ENCODE measurements at places on chromosomes 3 and 15. TPM values are rescaled to one million over a fixed set of nuclear protein-coding genes. Genes with fewer than 3 reads are reported as not detected.

IL5RA gene
- total RNA-seq, result 0.48 TPM

DNA sequence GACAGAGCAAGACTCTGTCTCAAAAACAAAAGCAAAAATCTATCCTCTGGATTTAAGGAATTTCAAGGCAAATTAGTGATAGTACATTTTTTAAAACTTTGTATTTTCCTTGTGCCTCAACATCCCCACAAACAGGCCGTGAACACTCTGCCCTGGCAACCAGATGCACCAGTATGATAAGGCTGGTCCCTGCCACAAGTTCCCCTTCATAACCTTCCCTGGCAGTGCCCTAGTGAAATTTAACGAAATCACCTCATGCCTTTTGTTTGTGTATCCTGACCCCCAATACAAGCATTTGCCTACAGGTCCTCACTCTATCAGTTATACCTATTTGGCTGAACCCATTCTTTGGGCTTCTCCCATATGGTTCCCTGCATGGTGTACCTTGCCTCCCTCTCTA is 107.4 kb upstream of the FLNB start:
- H3K4me3 ChIP-seq, result no peak overlapping the region
- no peaks in the 10 kb centered on the region for H3K36me3 ChIP-seq
- no peak overlapping the region for H3K27ac ChIP-seq
- no peak for DNase-seq

TM4SF1 gene
- total RNA-seq, result 290 TPM

- no peaks in the 10 kb centered on the region for H3K36me3 ChIP-seq
- no peaks in the 10 kb centered on the region for H3K4me1 ChIP-seq
These were observed 497 bp downstream of the PARP16 start for GRCh38 chr15:65286069-65286703.

- no peaks in the 10 kb centered on the region for H3K4me1 ChIP-seq
- H3K27me3 ChIP-seq, result no peaks in the 10 kb centered on the region
- DNase-seq, result no peak
These were observed 45.9 kb upstream of the RASA2 start for GRCh38 chr3:141440942-141441341.

- H3K36me3 ChIP-seq, result no peaks in the 10 kb centered on the region
- H3K27me3 ChIP-seq, result no peaks in the 10 kb centered on the region
- H3K27ac ChIP-seq, result peak overlapping the region; percentile 85
- DNase-seq, result no peak
These were observed 714 bp downstream of the ECT2 start for GRCh38 chr3:172751175-172751704.

GRCh38 chr3:13544951-13545651 is 3.8 kb upstream of the FBLN2 start:
- no peak overlapping the region for H3K4me3 ChIP-seq
- no peak for DNase-seq
- H3K27me3 ChIP-seq, result no peaks in the 10 kb centered on the region
- H3K4me1 ChIP-seq, result peaks cover 3% of the 10 kb centered on the region
- H3K36me3 ChIP-seq, result no peaks in the 10 kb centered on the region

TMEM42 gene
- 28.6 TPM for total RNA-seq

TXNRD3 gene
- 16.4 TPM for total RNA-seq

NAALADL2 gene
- 12.0 TPM for total RNA-seq

GRCh38 chr15:58086491-58086890 is 21.0 kb upstream of the ALDH1A2 start:
- H3K27ac ChIP-seq, result no peak overlapping the region
- H3K36me3 ChIP-seq, result no peaks in the 10 kb centered on the region
- no peaks in the 10 kb centered on the region for H3K27me3 ChIP-seq
- H3K4me1 ChIP-seq, result no peaks in the 10 kb centered on the region

- peak; percentile 76 for DNase-seq
- no peaks in the 10 kb centered on the region for H3K36me3 ChIP-seq
- H3K4me3 ChIP-seq, result no peak overlapping the region
- H3K27ac ChIP-seq, result peak overlapping the region; percentile 93
- H3K4me1 ChIP-seq, result peaks cover 17% of the 10 kb centered on the region
These were observed 10.7 kb upstream of the TRAK1 start for GRCh38 chr3:42080453-42080872.

GRCh38 chr15:94404733-94405283 is 173.4 kb downstream of the MCTP2 start:
- H3K4me3 ChIP-seq, result no peak overlapping the region
- H3K36me3 ChIP-seq, result no peaks in the 10 kb centered on the region
- no peaks in the 10 kb centered on the region for H3K27me3 ChIP-seq
- no peak for DNase-seq

DNA sequence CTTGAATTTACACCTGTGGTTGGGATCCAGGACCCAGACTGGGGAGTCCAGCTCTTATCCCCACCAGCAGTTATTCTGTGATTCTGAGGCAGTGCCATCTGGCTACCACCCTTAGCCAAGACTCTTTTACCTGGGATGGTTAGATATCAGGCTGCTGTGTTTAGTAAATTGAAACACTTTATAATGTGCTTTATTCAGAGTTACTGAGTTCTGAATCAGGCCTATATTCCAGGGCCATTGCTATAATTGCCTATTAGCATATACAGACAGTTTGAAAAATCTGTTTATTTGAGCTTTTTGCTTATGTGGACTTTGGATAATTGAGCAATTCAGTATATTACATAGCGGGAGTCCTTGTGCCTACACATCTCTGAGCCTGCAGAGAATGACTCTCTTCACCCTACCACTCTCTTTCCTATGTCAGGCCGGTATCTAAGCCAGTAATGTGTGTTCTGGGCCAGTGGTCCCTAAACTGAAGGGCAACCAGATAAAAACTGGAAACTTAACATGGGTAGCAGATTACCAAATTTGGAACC is 45.4 kb upstream of the TRAK1 start:
- H3K36me3 ChIP-seq, result no peaks in the 10 kb centered on the region
- peaks cover 4% of the 10 kb centered on the region for H3K4me1 ChIP-seq
- peak overlapping the region; percentile 22 for H3K27ac ChIP-seq
- DNase-seq, result no peak

DNA sequence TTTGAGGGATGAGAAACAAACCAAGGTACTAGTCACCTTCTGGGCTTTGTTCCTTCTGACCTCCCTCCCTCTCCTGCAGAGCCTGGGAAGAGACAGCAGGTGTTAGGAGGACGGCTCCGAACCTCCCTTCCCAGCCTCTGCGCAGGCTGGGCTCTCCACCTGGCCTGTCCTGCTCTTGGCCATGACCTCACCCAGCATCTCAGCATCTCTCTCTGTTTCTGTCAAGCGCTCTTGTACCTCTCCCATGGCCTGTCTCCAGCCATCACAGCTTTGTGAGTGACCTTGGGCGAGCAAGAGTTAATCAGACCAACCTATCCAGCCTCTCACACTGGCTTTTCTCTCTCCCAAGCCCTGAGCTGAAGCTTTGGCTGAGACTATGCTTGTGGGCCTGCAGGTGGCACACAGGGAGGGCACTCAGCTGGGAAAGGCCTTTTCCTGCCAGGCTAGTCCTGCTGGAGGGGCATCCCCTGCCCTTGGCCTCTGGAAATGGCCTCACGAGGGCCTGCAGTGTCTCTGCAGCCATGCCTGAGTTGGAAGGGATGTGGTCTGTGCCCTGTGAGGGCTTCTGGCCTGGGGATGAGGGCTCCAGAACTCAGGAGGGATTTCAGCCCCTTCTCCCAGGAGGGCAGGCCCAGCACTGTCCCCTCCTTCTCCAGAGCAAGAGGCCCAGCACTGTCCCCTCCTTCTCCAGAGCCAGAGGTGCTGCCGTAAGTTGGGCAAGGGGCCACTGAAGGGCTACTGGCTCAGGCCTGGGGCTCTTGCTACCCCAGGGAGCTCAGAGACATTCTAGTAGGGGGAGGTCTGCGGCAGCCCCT is 2.1 kb downstream of the CHST13 start:
- H3K27me3 ChIP-seq, result peaks cover 22% of the 10 kb centered on the region
- peaks cover 4% of the 10 kb centered on the region for H3K4me1 ChIP-seq
- no peak for DNase-seq
- no peak overlapping the region for H3K27ac ChIP-seq
- H3K4me3 ChIP-seq, result no peak overlapping the region
- no peaks in the 10 kb centered on the region for H3K36me3 ChIP-seq

GRCh38 chr3:43699864-43700263 is 9.1 kb downstream of the ABHD5 start:
- no peaks in the 10 kb centered on the region for H3K36me3 ChIP-seq
- no peak for DNase-seq
- H3K4me3 ChIP-seq, result no peak overlapping the region
- no peaks in the 10 kb centered on the region for H3K27me3 ChIP-seq
- H3K27ac ChIP-seq, result no peak overlapping the region

DNA sequence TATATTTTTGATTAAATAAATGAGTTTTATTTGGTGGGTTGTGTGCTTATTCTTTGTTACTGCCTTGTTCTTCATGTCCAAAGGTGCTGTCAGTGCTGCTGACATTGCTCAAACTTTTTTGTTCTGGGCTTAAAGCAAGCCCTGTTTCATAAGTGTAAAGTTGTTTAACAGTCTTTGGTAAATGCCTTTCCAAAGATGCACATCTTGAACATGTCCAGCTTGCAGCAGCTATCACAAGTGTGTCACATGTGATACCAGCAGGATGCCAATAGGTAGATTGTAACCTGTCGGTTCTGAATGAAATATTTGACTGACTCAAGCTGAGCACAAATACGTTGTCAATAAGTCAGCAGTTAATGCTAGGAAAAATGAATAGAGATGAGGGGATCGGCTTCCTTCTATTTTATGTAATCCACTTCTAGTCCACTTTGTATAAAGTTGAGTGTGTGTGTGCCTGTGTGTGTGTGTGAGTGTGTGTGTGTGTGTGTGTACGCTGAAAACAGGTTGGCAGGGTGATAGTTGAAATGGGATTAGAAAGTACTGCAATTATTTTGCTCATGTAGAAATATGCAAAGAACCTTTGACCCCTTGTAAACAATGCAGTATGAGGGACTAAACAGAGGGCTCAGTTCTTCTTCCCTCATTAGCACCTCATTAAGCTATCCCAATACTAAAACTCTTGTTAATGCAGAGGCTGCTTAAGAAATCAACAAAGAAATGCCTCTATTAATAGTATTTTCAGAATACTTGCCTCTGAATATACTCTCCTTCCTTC is 986.5 kb downstream of the TUSC7 start:
- H3K4me3 ChIP-seq, result no peak overlapping the region
- H3K27me3 ChIP-seq, result no peaks in the 10 kb centered on the region
- no peak for DNase-seq
- no peak overlapping the region for H3K27ac ChIP-seq
- no peaks in the 10 kb centered on the region for H3K4me1 ChIP-seq
- no peaks in the 10 kb centered on the region for H3K36me3 ChIP-seq

DNA sequence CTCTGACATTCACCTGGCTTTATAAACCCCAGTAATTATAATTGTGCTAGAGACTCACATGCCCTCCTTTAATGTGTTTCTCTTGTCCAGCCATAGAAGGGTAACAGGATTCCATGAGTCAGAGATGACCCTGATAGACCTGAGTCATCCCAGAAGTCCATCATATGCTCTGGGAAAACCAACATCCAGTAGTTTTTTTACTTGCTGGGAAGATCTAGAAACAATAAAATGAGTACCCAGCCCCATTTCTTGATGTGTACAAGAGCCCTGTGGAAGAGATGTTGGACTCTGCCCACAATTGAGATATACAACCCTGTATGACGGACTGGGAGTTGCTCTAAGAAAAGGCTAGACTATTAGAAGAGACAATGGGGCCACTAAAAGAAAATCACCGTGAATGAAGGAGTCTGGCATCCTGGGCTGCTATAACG is 22.4 kb upstream of the THUMPD3 start:
- peak overlapping the region; percentile 58 for H3K27ac ChIP-seq
- no peak overlapping the region for H3K4me3 ChIP-seq
- no peaks in the 10 kb centered on the region for H3K27me3 ChIP-seq
- no peaks in the 10 kb centered on the region for H3K4me1 ChIP-seq
- H3K36me3 ChIP-seq, result no peaks in the 10 kb centered on the region

Data from breast epithelium (tissue), 4 donors.